ENCODE measurements at places on chromosomes 1 and 21.

- no peak for DNase-seq
Observed at GRCh38 chr1:2446394-2446793, 29.7 kb upstream of the PLCH2 start.

DNA sequence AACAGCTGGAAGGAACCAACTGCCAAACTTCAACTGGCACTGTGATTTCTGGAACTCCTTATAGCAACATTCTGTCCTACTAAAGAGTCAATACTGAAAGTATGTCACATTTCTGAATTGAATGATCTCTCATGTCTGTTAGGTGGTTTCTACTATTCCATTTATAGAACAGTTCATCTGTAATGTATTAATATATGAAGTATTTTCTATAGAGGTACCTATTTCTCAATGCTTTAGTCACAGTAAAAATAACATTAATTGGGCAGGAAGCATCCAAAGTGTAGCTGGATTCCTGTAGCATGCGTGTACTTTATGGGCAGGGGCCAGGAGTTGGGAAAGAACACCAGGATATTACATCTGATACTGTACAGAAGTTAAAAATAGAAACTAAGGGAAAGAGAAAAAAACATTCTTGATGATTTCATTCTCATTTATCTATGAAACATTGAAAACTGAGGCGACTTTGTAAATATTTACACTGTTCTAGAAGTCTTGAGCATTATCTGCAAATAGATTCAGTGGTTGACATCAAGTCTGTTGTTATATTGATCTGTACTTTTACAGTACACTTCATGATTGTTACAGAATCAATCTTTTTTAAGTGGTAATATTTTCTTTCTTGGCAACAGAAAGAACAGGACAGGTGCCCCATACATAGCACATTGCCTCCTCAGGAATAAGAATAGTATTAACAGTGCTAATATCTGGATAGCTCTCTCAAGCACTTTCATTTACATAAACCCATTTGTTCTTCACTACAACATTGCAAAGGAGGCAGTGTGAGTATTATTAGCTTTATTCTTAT lies 6.2 kb upstream of the ZNF281 start:
- no peak for DNase-seq

GRCh38 chr1:99546432-99547416 lies 99.2 kb upstream of the PALMD start:
- DNase-seq = no peak

DNA sequence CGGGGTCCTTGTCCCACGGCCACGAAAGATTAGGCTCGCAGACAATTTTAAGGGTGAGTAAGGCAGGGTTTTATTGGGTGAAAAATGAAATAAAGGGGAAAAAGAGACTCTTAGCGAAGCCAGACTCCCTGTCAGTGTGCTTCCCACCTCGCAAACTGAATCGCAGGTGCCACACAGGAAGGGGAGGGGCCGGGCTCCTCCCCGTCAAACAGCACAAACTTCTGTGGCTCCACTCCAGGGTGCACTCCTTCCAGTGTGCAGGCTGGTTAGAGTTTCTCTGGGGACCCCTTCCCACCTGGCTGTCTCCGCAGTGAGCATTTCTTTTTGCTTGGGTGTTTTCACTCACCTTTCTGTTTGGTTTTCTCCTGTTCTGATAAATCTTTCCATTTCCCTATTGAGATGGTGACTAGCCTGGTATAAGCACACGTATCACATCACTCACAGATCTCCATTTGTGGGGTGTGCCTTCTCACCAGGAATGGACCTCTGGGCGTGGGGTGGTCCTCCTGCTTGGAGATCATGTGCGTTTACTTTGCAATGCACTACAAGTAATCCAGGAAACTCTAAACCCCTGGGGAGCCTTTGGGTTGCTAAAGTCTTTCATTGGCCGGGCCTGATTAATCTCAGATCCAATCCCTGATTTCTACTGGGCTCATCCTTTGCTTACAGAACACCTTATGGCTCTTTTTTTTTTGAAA lies 37.6 kb upstream of the GALNT2 start:
- DNase-seq = no peak

- DNase-seq = peak; percentile 44
Observed at GRCh38 chr1:101236516-101237228, at the start of gene S1PR1. S1PR1 (plus strand) TSS chr1:101237019; CDS start chr1:101238985, 1,966 bp downstream.
